Stimulated activated CD8-positive, alpha-beta memory T cell treated with anti-CD3 and anti-CD28 coated beads, Interleukin-12 subunit alpha, Interleukin-12 subunit beta, amount 100 ng/mL, for 4 hours (primary cell): ENCODE measurements at places on chromosomes 2 and 18.

GRCh38 chr2:234991793-234992192 lies 40.0 kb downstream of the SH3BP4 start:
- DNase-seq, result no peak

DNA sequence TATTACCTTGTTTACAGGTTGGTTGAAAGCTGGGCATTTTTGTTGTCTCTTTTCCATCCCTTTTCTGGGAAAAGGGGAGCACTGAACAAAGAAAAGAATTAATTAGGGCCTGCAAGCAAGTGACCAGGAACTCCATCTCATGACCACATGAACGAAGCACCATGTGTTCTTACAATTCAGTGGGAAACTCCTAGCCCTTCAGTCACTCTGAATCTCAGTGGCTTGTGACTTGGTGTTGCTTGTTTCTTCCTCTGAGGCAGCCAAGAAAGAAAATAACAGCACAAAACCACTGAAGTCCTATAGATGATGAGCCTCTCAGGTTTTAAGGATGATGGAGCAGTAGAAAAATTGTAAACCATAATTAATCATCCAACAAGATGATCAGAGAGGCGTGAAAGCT lies 129.1 kb upstream of the CAB39 start:
- no peak for DNase-seq

GRCh38 chr2:232817756-232818155 lies 41.4 kb upstream of the KCNJ13 start:
- no peak for DNase-seq

DNA sequence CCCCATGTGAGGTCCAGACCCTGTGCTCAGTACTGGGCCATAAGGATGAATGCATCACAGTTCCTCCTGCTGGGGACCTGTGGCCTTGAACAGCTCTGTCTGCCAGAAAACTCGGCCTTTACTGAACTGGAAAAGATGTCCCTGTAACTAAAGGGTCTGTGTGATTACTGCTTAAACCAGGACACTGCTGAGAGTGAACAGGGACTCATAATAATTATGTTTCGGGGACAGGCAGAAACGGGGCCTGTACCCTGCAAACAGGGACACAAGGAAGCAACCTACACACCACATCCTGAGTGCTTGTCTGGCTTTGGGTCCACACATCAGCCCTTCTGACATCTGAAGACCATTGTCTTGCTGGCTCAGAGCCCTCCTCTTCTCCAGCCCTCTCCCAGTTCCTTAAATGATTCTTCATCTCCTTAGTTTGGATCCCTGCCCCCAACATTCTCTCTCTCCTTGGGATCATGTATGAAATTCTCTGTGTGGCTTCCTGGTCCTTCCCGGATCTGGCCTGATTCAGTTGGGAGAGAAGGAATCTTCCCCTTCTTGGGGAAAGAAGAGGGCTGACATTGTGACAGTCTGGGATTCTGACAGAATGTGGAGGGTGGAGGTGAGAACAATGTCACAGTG lies 248.0 kb downstream of the MYCN start:
- no peak for DNase-seq

- no peak for DNase-seq
Observed at GRCh38 chr2:8592736-8593135, 89.1 kb upstream of the ID2 start.

GRCh38 chr2:46095830-46096229 lies 201.4 kb upstream of the EPAS1 start:
- DNase-seq, result no peak

GRCh38 chr2:37459095-37459981 lies 114.9 kb downstream of the QPCT start:
- no peak for DNase-seq

GRCh38 chr2:203446071-203446481 lies 89.0 kb downstream of the RAPH1 start:
- no peak for DNase-seq

DNA sequence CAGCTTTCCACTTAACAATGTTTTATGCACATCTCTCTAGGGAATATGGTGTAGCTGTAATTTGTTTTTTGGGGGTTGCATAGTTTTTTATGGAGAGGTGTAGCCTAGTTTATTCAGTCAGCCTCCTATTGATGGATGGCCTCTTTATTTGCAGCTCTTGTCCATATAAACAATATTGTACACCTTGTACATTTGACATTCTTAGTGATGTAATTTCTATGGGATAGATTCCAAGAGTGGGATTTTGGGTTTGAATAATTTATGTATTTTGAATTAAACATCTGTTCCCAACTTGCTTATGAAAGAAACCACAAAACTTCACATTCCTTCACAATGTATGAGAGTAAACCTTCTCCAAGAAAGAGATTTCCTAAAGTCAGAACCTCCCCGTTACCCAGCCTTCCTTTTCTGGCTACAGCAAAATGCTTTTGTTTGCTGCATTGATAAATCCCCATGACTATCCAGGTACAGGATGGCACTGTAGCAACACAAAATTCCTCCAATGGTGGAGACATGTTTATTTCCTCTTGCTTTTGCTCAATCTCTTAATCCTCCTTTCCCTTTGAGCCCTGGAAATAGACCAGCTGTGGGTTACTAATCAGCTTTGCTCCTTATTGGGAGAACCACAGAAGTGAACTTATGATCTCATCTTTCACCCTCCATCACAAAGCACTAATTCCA lies 58.4 kb upstream of the GALR1 start:
- no peak for DNase-seq
